ENCODE measurements at places on chromosomes 5 and 9. TPM values are rescaled to one million over a fixed set of nuclear protein-coding genes. Genes with fewer than 3 reads are reported as not detected.
A peak's percentile ranks its signal among the peaks of the same experiment; 100 is the strongest.

GRCh38 chr9:115604831-115605483 lies 487.0 kb upstream of the TNC start:
- no peak for DNase-seq

DNA sequence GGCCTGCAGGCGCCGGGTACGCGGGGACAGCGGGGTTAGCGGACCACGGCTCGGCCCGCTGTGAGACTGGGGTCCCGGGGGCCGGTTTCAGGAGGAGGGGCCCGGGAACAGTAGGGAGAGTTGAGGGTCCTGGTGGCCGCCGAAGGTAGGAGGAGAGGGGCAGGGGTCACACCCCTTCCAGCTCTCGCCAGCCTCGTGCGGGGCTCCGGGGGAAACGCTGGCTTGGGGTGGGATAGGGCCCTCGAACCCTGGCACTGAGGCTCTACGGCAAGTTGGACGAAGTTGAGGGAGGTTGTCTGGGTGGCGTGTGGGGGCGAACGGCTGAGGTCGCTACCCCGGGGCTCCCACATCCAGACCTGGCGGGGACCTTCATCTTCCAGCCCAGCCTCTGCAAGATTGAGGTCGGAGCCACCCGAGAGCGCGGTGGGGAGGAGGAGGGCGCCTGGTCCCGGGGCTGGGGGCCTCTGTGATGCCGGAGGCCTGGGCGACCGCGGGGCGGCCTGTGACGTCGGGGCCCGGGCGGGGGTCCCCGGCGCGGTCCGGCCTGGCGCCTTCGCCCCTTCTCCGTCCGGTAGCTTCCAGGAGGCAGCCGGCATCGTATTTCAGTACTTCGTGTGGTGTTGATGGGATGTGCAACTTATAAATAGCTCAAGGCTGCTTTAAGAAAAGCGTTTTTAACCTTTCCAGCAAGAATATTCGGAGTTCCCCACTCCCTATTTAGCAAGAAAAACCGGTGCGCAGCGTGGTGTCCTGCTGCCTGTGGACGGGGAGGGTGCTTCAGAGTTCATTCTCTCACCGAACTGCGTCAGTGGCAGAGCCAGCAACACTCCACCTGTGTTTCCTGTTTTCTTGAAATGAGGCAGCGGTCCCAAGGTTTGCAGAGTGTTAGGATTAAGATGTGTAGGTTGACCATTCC lies 902 bp downstream of the HABP4 start:
- DNase-seq: peak; percentile 24

DNA sequence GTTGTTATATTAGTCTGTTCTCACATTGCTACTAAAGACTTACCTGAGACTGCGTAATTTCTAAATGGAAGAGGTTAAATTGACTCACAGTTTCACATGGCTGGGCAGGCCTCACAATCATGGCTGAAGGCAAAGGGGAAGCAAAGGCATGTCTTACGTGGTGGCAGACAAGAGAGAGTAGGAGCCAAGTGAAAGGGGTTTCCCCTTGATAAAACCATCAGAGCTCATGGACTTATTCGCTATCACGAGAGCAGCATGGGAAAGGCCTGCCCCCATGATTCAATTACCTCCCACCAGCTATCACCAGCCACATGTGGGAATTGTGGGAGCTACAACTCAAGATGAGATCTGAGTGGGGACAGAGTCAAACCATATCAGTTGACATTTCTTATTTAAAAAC lies 374.5 kb upstream of the RORB start:
- no peak for DNase-seq

DNA sequence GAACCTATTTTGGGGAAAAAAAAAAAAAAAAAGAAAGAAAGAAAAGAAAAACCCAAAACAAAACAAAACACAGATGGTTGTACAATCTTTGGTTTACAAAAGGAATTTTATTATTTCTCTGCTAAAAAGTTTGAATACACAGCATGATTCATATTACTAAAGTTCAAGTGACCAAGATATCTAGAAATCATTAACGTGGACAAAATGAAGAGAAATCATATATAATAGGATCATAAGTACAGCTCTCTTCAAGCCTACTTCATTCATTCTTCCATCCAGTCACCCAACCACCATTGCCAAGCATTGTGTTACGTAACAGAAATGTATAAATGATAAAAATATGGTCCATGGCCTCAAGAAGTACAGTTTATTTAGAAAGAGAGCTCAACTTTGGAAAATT lies 52.9 kb downstream of the ZDHHC21 start:
- no peak for DNase-seq

The PDE6A gene
- not detected for total RNA-seq

All from mucosa of gallbladder (tissue), 1 donor.